ENCODE measurements at places on chromosomes 1 and 21.

DNA sequence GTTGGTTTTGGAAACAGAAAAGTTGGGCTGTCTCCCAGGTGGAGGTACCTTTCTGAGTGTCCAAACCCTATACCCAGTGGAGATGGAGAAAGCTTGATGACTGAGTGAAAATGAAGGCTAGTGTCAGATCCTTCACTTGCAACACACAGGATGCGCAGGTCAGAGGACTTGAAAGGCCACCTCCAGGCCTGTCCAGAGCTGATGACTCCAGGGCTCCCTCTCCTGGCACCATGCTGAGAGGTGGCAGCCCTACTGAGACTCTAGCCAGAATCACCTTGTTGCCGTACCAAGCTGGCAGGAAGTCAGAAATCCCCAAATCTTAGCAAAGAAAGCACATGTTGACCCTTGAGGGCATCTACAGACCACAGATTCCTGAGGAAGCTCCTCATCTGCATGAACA lies 16.4 kb downstream of the KNCN start:
- no peak for DNase-seq

DNA sequence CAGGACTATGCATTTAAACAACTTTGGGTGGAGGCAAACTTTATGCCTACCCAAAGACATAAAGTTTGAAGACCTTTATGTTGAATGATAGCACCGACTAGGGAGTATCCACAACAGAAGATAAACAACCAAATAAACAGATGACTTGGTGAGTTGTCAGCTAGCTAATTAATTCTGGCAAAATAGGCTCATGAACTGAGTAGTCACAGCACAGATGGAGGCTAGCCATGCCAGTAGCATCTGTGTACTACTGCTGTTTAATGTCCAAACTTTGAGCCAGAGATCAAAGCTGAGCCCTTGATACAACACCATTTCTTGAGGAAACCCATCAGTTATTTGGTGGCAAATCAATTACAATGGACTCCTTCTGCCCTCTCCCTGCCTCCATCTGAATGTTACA lies 40.3 kb upstream of the CCDC190 start:
- no peak for DNase-seq

GRCh38 chr1:45833361-45833760 lies 29.9 kb downstream of the MAST2 start:
- DNase-seq = no peak

DNA sequence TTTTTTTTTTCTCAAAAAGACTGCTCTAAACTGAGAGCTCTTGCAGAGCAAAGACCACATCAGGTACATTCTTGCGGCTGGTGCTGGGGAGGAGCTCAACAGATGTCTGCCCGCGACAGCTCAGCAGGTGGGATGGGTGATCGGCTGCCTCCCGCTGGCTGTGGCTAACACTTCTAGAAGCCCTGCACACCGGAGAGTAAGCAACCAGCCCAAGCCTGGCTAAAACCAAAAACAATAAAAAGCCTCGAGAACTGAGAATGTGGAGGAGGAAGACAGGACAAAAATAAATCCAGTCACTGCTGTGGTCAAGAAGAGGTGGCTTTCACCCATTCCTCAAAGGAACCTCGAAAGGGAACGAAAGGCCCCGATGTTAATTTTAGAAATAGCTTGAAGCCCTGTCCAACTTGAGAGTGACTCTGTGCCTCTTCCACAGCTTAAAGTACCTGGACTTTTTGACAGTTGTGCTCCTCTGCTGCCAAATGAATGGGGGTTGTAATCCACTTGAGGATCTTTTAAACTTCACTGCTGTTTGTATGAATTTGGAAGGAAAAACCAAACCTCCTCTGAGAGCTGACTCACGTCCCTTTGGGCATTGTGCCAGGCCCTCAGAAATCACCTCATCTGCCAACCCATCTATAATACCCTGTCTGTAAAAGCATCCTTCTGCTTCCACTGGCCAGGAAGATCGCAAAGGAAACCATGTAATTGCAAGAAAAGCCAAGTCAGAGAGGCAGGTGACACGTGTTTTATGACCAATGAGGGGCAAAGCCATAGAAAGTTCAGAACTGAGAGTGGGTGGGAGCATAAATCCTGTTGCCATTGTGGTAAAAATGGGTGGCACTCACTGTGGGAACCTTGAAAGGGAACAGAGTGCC lies 78.6 kb downstream of the KCNN3 start:
- DNase-seq = no peak

DNA sequence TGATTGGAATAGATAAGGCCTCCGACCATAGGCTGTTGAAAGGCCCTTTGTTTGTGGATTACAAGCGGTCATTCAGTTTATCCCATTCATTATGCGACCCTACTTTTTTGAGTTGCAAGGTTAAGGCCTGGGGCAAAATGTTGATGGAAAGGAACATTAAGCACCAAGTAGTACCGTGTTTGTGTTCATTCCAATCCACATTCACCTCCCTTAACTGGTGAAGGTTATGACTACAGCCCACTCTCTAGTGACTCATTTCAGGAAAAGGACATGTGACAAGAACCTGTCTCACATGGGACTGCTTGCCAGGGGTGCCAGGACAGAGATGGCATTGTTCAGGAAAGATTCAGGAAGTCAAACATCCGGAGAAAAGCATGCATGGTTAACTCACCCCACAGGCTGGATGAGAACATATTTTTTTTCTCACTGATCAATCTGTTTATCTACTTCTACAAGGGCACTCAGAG lies 81.6 kb downstream of the CD58 start:
- no peak for DNase-seq

DNA sequence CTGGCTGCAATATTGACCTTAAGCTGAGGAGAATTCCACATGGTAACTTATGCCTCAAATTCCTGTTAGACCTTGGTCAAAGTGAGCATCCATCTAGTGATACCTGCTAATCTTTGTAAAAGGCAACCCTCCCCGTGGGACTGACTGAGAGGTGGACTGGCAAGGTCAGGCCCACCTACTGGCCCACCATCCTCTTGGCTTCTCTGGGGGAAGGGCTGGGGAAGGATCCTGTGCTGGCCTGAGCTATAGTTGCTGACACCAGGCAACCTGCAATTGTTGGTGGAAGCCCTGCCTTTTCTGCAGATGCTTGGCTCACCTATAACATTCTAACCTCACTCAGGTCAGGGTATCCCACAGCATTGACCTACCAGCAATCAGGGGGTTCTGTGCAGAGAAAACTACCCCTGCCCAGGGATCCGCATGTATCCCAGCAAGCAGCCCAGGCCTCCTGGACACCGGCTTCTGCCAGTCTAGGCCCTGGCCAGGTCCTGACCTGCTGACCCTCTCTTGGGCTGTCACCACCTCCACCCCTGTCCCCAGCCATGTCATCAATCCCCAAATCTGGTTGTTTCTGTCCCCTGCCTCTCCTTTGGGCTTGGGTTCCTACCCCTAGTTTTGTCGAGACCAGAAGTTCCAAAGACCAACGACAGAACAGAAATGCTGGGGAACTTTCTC lies 108.1 kb upstream of the EDN2 start:
- no peak for DNase-seq

DNA sequence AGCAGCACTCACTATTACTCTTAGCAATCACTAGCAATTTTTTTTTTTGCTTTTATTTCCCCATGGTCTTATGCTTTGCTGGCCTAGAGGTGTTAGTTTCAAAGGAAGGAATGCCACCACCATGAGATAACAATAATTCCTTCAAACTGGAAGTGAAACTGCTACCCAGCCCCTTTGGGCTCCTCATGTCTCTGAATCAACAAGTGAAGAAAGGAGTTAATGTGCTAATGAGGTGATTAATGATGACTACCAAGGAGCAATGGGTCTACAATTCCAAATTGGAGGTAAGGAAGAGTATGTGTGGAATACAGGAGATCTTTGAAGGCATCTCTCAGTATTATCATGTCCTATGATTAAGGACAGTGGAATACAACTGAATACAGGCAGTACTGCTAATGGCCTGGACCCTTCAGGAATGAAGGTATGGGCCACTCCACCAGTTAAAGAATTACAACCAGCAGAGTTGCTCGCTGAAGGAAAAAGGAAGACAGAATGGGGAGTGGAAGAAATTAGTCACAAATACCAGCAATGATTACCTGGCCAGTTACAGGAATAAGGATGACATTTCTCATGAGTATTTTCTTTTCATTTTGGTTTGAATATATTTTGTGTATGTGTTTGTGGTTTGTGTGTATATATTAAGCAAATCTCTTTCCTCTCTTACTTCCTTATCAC lies 652.9 kb downstream of the ADGRL2 start:
- DNase-seq = no peak

GRCh38 chr1:209569455-209570207 lies 13.9 kb upstream of the CAMK1G start:
- DNase-seq = no peak

DNA sequence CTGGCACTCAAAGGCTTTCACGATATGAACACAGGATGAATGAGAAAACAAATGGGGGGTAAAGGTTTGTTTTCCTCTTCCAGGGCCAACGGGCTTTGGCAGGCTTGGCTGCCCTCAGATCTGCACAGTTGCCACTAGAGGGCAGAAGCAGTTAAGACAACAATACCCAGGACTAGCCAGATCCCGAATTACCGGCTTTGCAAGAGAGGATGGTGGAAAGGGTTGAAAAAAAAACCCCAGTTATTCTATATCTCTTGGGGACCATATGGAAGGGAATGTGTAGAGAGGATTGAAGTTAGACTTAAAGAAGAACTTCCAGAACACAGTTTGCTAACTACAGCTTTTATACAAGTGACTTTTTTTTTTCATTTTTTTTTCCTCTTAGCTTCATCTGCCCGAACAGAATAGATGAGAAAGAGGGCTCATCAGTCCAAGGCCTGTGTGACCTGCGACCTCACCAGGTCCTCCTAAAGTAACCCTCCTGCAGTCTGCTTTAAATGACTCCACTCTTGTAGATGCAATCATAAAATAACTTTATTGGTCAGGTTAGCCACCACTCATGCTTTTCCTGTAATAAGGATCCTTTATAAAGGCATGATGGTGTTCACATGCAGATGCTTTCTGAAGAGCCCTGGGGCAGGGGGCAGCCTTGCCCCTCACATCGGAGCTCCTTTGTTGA lies 10.7 kb downstream of the FMOD start:
- peak; percentile 66 for DNase-seq

GRCh38 chr1:77620273-77620672 lies 62.2 kb downstream of the ZZZ3 start:
- DNase-seq = no peak

- no peak for DNase-seq
These were observed 327.5 kb downstream of the SETD4 start for GRCh38 chr21:35732788-35733187.

GRCh38 chr1:1194723-1195122 lies 11.7 kb downstream of the TNFRSF18 start:
- DNase-seq = no peak

GRCh38 chr1:222824641-222825040 lies 9.8 kb downstream of the DISP1 start:
- DNase-seq = peak; percentile 11

DNA sequence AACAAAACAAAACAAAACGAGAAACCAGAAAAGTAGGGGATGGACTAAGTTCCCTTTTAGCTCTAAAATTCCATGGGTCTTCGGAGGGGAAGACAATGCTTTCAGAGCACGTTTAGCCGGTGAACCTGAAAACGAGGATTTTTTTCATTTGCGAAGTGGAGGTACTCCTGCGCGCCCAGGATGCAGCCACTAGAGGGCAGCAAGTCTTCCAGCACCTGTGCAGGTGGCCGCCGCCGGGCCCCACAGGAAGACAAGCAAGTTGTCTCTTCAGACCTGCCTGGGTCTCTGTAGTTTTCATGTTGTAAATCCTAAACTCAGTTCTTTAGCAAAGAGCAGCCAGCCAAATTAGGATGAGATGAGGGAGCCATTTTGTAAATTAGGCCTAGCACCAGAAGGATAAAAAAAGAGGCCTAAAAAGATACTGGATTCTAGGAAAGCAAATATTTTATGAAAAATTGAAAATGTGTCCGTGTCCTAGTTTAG lies 17.7 kb upstream of the SNX27 start:
- DNase-seq = peak; percentile 63

Measured in right kidney (tissue), 9 donors.